Hindlimb muscle (tissue), 1 donor: ENCODE measurements at places on chromosomes 1 and 21. TPM values are rescaled to one million over a fixed set of nuclear protein-coding genes. Genes with fewer than 3 reads are reported as not detected.
A peak's percentile ranks its signal among the peaks of the same experiment; 100 is the strongest.

The LMX1A gene
- polyA plus RNA-seq: 1.3 TPM

The UHMK1 gene
- 25.2 TPM for polyA plus RNA-seq

GRCh38 chr1:247437551-247438505, 20.1 kb downstream of the OR2B11 start:
- DNase-seq: no peak

The GBP5 gene
- polyA plus RNA-seq: 0.34 TPM

GRCh38 chr1:86461482-86461881, 7.2 kb upstream of the CLCA1 start:
- DNase-seq: no peak

GRCh38 chr1:113190078-113190477, 117.1 kb downstream of the LRIG2 start:
- no peak for DNase-seq

DNA sequence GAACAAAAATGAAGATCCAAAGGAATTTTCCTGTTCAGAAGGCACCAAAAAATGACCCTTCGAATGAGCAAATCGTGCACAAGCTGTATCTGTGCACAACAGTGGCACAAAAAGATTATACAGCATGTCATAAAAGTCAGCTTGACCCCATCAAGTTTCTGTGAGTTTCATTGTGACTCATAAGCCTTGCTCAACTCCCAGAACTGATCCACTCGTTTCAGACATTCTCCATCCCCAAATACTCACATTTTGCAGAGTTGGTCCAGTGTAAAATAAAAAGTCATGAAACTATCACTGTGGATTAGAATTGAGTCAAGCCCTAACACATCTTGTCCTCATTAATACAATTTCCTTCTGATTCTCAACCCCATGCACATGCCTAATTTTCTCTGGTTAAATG, 174.7 kb upstream of the PKN2 start:
- no peak for DNase-seq

GRCh38 chr1:201896951-201897391, 8.3 kb downstream of the SHISA4 start:
- DNase-seq: no peak

GRCh38 chr21:29077651-29078090, 4.2 kb upstream of the CCT8 start:
- DNase-seq: peak; percentile 36

The PRDM16 gene
- 0.80 TPM for polyA plus RNA-seq

The PRDM2 gene
- 38.9 TPM for polyA plus RNA-seq

DNA sequence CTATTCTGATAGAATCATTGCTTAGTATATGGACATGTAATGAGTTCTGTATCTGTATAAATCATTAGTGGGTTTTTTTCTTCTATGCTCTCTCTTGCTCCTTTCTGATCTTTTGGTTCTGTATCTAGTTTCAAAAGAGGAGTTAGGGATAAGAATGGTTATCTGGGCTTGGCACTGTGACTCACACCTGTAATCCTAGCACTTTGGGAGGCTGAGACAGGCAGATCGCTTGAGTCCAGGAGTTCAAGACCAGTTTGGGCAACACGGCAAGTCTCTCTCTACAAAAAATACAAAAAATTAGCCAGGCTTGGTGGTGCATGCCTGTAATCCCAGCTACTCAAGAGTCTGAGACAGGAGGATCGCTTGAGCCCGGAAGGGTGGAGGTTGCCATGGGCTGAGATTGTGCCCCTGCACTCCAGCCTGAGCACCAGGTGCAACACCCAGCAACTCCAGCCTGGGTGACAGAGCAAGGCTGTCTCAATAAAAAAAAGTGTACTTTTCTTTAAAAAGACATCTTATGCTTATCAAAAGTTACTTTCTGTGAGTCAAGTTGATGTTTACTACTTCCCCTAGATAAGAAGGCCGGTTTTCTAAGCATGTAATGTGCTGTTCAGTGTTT, 27.7 kb upstream of the AXDND1 start:
- DNase-seq: no peak

DNA sequence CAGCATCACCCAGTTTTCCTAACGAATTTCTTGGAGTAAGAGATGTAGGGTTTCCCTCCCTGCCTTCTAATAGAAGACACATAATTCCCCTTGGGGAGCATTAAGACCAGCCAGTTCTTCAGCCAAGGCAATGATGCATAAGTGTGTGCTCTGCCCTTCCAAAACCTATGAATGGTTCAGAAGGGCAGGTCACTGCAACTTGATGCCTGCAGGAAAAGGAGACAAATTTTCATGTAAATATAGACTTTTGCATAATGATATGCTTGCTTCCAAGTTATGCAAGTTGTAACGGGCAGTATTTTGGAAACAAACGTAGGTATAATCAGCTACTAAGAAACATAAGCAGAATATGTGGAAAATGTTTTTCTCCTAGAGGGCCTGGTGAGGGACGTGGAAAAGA, 31.6 kb downstream of the PTGS2 start:
- DNase-seq: no peak

The ADGRL4 gene
- polyA plus RNA-seq: 19.2 TPM

GRCh38 chr21:42265231-42265812, 46.4 kb downstream of the ABCG1 start:
- no peak for DNase-seq
